ENCODE measurements at places on chromosomes 2 and 18.

DNA sequence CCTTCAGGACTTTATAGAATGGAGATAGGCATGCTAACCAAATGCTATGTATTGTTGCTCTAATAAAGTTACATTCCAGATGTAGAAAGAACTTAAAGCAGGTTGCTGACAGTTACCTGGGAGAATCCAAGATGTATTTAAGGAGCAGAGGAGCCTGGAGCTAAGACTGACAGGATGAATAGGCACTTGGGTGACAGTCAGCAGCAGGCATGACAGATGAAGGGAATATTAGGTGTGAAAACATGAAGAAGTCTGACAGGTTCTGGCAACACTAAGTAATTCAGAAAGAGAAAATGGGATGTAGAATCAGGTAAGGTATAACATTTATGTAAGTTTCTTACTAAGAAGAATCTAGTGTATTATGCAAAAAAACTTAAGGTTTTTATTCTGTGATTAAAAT, 232.0 kb downstream of the DSC3 start:
- DNase-seq: no peak

DNA sequence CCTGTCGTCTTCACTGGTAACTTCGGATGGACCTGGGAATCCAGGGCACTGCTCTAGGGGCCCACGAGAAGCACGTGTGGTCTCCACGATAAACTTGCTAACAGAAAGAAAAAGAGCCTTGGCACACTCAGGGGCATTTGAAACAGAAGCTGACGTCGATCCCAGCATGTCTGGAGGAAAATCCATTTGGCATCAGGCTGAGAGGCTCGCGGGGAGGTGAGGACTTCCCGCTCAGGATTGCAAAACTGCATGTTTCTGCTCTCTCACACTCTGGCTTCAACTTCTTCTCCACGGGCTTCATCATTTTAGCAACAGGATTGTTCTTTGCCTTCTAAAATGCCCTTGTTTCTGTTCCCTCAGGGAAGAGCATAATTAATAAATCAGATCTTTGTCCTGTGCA, 181.7 kb upstream of the COPS8 start:
- no peak for DNase-seq

GRCh38 chr2:143937723-143938350, 582.1 kb downstream of the ZEB2 start:
- peak; percentile 32 for DNase-seq

DNA sequence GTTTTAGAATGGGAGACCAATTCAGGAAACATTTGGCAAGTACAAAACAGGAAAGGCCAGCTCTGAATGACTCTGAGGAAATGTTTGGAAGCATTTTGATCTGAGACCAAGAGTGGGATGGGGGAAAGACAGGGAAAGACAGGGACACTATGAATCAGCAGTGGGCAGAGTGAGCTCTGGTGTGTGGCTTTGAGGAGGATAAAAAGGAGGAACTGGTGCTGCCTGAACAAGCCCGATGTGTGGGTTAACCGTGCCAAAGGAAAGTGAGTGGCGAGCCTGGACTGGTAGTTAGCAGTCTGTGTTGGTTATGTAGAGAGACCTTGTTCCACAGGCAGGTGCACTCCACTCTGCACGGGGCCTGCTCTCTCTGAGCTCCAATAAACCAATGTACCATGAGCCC, 5.3 kb downstream of the MFSD6 start:
- DNase-seq: no peak

DNA sequence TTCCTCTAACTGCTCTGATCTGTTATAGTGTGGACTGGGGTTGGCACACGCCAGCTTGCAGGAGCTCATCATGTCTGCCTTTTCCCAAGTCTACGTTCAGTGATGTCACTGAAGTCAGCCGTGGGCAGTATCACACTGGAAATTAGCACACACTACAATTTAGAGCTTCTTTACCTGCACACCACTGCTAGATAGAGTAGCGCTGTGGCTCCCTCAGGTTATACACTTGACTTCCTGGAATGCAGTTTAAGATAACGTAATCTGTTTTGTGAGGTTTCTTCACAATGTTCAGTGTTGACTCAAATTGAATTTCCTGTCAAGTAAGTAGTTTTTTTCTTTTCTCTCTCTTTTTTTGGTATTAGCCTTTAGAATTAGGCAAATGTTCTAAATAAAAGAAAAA, 487.2 kb downstream of the DCDC2C start:
- no peak for DNase-seq

- no peak for DNase-seq
These were observed 50.4 kb downstream of the PLEKHA3 start for GRCh38 chr2:178530625-178531142.

DNA sequence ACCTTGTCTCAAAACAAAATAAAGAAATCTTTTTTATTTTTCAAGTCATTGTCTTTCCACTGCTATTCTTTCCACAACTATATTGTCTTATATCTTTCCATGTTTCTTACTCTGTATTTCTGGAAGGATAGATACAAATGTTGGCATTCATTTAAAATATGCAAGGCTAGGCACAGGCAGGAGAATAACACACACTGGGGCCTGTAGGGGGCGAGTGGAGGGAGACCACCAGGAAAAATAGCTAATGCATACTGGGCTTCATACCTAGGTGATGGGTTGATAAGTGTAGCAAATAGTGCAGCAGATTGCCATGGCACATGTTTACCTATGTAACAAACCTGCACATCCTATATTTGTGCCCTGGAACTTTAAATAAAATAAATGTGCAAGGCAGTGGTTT, 9.6 kb downstream of the MRPL30 start:
- DNase-seq: no peak

GRCh38 chr18:59395226-59396175, 36.4 kb upstream of the LMAN1 start:
- no peak for DNase-seq

DNA sequence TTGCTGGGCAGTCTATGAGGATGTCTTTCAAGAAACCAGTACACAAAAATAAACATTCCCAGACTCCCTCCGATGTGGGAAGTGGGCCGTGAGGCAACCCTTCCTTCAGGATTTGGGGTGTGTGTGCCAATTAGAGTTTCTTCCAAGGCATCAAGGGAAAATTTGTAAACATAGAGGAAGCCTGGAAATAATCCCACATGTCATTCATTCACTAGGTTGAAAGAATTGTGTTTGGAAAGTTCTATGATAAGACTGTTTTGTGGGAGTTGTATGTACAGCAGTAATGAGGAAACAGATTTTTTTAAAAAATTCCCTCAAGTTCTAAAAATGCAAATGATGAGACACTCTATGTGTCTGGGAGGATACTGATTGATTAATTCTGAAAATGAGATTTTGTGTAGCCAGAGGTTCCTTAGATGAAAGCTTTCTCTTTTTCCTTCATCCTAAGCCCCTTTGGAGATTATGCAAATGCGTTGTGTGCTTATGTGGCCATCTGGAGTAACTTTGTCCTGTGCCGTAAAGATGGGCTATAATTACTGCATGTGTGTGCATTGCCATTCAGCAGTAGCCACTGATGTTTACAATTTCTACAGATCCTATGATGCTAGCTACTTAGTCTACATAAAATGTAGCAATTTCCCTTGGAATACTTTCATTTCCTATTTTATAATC, 107.8 kb upstream of the TPO start:
- no peak for DNase-seq

GRCh38 chr2:120786038-120786960, 50.6 kb downstream of the GLI2 start:
- no peak for DNase-seq

DNA sequence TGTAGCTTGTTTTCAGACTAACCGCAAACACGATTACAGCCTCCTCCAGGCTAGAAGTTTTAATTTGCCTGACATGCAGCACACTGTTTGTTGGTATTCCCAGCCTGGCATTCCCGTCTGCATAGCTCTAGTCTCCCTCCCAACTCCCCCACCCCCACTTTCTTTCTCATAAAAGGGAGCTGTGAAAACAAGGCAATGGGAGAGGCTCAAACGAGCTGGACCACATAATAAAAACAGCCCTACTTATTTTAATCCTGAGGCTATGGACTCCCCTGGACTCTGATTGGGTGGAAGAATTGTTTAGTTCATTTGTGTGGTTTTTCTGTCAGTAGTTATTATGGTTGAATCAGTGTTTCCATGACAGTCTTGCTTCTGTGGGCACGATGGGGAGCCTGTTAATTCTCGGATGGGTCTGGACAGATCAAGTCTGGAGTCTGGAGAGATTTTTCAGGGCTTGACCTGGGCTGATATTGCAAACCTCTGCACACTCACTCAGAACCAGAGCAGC, 1.2 kb downstream of the STON1 start:
- DNase-seq: peak; percentile 75

GRCh38 chr2:53636596-53636995, 131.0 kb upstream of the CHAC2 start:
- DNase-seq: peak; percentile 27

- DNase-seq: no peak
These were observed 143.0 kb upstream of the SOX11 start for GRCh38 chr2:5548991-5549715.

GRCh38 chr2:150681120-150681804, 193.8 kb upstream of the RND3 start:
- DNase-seq: no peak

DNA sequence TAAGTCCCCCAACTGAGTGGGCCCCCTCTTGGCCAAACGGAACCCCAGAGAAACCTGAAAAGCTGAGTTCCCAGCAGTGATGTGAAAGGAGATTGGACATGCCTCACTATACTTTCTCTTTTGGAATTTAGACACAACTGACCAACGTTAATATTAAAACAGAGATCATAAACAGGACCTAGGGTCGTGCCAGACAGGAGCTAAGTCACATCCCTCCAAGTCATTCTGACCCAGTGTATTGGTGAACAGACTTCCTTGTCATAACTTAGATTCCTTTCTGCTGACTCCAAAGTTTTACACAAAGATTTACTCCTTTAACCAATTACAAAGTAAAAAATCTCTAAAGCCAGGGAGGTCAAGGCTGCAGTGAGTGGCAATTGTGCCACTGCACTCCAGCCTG, 46.9 kb downstream of the UXS1 start:
- no peak for DNase-seq

GRCh38 chr18:48607056-48607984, 68.5 kb downstream of the CTIF start:
- DNase-seq: peak; percentile 83

GRCh38 chr2:854460-854859, 96.2 kb upstream of the SNTG2 start:
- DNase-seq: no peak

- peak; percentile 7 for DNase-seq
These were observed 18.3 kb upstream of the ANKRD53 start for GRCh38 chr2:70959851-70960832.

DNA sequence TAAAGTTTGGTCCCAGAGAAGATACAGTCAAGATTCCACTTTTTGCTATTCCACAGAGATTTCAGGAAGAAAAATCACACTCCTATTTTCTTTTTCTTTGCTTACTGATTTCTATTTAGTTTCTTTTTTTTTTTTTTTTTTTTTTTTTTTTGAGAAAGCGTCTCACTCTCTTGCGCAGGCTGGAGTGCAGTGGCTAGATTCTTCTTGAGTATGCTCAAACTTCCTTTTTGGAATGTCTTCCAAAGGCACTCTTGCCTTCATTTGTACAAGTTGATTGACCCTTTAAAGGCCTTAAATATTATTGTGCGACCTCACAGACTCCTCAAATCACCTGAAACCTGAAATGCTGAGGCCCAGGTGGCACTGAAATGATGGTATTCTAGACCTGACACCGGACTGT, 9.6 kb downstream of the SCN1A start:
- no peak for DNase-seq

DNA sequence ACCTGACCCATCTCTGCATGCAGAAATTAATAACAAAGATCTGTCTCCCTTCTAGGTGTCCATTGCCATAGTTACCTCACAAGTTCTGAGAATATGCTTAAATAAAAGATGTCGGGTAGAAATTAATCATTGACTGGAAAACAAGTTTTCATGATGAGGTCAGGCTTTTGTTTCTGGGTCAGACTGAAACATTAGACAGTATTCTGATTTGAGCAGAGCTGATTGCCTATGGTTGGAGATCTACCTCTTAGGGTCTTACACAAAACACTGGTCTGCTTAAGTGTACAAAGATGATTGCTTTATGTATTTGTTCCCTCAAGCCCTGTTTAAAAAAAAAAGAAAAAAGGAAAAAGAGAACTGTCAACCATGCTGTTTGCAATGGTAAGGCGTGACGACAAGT, 956.4 kb downstream of the CPS1 start:
- no peak for DNase-seq

GRCh38 chr2:38147333-38148121, 71.6 kb upstream of the CYP1B1 start:
- DNase-seq: no peak

- no peak for DNase-seq
These were observed 228.6 kb downstream of the EPHA4 start for GRCh38 chr2:221343524-221343923.

DNA sequence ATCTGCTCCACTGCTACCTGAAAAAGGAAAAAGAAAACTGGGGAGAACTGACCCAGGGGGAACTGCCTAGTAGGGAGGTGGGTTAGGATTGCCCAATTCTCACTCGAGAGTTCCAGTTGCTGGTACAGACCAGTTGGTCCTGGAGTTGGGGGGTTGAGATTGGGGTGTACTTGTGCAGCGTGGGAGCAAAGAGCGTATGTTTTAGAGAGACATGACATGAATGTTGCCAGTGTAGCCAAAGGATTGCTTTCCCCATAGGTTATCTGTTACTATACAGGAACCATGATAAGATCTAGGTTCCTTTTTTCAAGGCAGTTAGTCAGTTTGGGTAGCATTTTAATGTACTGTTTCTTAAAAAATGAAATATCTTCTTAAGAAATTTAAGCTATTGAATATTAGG, 68.6 kb downstream of the APLF start:
- no peak for DNase-seq
